ENCODE measurements at places on chromosomes 16 and 17.

- peak; percentile 53 for DNase-seq
Measured at GRCh38 chr16:30947859-30948666, 805 bp upstream of the ORAI3 start.

DNA sequence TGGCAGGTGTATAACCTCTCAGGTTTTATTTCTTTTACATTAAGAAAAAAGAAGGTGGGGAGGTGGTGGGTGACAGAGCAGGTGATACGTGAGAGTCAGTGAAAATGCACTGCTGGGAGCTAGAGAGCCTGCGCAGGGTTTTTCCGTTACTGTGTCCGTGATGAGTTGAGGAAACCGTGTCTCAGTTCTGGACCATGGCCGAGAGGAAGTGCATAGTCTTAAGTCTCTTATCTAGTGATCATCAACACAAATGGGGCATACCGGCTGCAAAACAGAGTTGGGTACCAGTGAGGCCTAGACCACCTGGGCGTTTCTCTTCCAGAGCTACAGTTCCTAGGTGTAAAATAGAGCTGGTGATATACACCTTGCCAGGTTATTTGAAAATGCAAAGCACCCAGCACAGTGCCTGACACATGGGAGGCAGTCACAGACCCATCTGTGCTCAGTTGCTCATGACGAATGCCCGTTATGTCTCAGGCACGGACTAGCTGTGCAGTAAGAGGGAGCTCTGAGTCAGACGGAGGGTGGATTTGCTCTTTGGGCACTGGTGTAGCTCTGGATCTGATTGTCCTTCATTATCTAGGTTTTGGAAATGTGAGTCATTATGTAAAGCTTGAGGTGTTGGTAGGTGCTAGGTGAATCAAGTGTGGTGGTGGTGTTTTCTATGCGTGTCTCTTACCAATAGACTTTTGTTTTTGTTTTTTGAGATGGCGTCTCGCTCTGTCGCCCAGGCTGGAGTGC is 60.9 kb downstream of the RPTOR start:
- no peak for DNase-seq

GRCh38 chr16:64158941-64159588 is 962.8 kb downstream of the CDH11 start:
- no peak for DNase-seq

- no peak for DNase-seq
Measured at GRCh38 chr17:19328441-19329061, 34.0 kb downstream of the B9D1 start.
